SJSA1 (cell line): ENCODE measurements at places on chromosomes 4 and X. TPM values are rescaled to one million over a fixed set of nuclear protein-coding genes. Genes with fewer than 3 reads are reported as not detected.

HSD17B13 gene
- not detected in 2 replicates for total RNA-seq

HELT gene
- total RNA-seq, result not detected in 2 replicates

SLC34A2 gene
- not detected in 2 replicates for total RNA-seq

GPR82 gene
- not detected in 2 replicates for total RNA-seq

GPC3 gene
- total RNA-seq, result 3.8 and 5.7 TPM in 2 replicates

GPAT3 gene
- total RNA-seq, result 7.0 and 8.9 TPM in 2 replicates

RADX gene
- total RNA-seq, result 0.61 and 0.85 TPM in 2 replicates

DNA sequence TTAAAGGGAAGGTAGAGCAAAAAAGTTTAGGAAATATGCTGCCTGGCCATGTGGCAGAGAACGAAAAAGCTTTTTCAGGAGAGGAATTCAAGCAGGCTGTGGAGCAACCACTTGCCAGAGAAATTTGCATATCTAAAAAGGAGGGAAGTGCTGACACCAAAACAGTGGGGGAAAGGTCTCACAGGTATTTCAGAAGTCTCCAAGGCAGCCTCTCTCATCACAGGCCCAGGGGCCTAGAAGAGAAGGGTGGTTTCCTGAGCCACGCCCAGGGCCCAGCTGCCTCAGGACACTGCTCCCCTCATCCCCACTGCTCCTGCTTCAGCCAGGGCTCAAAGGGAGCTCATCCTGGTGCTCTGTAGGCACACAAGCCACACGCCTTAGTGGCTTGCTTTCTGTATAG, 29.9 kb upstream of the STS start:
- DNase-seq, result no peak
- no peaks in the 10 kb centered on the region for H3K27me3 ChIP-seq
- no peak overlapping the region for H3K27ac ChIP-seq
- no peaks in the 10 kb centered on the region for H3K36me3 ChIP-seq
- H3K4me1 ChIP-seq, result peaks cover 14% of the 10 kb centered on the region

DNA sequence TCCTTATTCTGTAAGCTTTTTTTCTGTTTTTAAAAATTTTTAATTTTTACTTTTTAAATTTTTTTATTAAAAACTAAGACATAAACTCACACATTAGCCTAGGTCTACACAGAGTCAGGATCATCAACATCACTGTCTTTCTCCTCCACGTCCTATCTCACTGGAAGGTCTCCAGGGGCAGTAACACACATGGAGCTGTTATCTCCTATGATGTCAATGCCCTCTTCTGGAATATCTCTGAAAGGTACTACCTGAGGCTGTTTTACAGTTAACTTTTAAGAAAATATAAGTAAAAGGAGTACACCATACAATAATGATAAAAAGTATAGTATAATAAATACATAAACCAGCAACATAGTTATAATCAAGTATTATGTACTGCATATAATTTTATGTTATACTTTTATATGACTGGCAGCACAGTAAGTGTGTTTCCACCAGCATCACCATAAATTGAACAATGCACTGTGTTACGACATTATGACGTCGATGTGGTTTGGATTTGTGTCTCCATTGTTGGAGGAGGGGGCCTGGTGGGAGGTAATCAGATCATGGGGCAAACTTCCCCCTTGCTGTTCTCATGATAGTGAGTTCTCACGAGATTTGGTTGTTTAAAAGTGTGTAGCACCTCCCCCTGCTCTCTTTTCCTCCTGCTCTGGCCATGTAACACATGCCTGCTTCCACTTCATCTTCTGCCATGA, 21.3 kb downstream of the IL15 start:
- H3K4me3 ChIP-seq, result no peak overlapping the region
- no peaks in the 10 kb centered on the region for H3K36me3 ChIP-seq
- H3K27ac ChIP-seq, result no peak overlapping the region
- H3K27me3 ChIP-seq, result no peaks in the 10 kb centered on the region
- no peak for DNase-seq
- peaks cover 30% of the 10 kb centered on the region for H3K4me1 ChIP-seq

DNA sequence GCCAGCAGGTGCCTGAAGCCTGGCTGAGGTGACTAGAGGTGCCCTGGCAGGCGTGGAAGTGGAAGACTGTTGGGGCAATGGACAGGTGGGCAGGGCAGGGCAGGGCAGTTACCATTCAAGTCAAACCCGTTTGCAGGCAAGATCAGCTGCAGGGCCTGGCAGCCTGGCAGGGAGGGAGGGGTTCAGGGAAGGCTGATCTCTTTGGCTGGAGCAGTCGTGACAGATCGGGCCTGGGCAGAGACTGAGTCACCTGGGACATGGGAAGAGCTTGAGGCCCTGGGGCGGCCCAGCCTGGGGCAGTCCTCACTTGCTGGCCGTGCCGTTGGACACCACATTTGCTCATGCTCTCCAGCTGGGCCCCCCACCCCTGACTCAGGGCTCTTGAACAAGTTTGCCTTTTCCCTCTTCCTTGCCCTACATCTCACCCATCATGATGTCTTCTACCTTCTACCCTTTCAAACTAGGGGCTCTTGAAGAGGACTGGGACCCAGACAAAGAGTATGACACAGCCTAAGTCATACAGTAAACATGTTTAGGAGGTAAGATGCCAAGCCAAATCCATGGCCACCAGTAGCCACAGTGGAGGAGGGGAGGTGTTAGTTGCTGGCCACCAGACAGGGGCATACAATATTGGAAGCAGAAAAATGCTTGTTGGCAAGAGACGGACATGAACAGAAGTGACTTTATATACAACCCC, 2.0 kb upstream of the ZNF185 start:
- no peak overlapping the region for H3K4me3 ChIP-seq
- no peaks in the 10 kb centered on the region for H3K36me3 ChIP-seq
- H3K4me1 ChIP-seq, result peaks cover 32% of the 10 kb centered on the region

GRCh38 chr4:152973629-152974467, 37.7 kb downstream of the FHDC1 start:
- no peaks in the 10 kb centered on the region for H3K27me3 ChIP-seq
- no peaks in the 10 kb centered on the region for H3K36me3 ChIP-seq
- peaks cover 41% of the 10 kb centered on the region for H3K4me1 ChIP-seq
- no peak overlapping the region for H3K4me3 ChIP-seq
- peak overlapping the region; percentile 50; the same call in 1 of the 2 replicates for H3K27ac ChIP-seq

DNA sequence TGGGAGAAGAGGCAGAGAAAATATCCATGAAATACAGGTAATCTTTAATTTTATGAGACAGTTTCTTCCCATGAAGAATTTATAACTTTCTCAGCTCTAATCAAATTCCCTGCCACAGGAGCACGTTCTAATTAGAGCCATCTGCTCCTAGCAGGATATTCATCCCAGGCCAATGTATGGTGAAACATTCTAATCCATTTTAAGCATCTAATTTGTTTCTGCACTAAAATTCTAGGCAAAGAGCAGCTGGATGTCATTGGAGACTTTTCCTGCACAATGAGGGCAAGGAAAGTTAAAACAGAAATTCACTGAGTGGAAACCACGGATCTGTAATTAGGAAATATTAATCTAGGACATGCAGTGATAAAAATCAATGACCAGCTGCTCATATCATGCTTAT, 107.7 kb upstream of the ZFP42 start:
- H3K27me3 ChIP-seq, result no peaks in the 10 kb centered on the region
- H3K4me1 ChIP-seq, result no peaks in the 10 kb centered on the region
- H3K4me3 ChIP-seq, result no peak overlapping the region

GRCh38 chr4:172842779-172843178, 325.8 kb upstream of the GALNT7 start:
- no peaks in the 10 kb centered on the region for H3K36me3 ChIP-seq
- no peak overlapping the region for H3K4me3 ChIP-seq
- no peaks in the 10 kb centered on the region for H3K4me1 ChIP-seq
- DNase-seq, result no peak
- H3K27me3 ChIP-seq, result 0 out of 2 replicates have a peak, but pooled peaks cover 3% of the 10 kb centered on the region
- no peak overlapping the region for H3K27ac ChIP-seq

DNA sequence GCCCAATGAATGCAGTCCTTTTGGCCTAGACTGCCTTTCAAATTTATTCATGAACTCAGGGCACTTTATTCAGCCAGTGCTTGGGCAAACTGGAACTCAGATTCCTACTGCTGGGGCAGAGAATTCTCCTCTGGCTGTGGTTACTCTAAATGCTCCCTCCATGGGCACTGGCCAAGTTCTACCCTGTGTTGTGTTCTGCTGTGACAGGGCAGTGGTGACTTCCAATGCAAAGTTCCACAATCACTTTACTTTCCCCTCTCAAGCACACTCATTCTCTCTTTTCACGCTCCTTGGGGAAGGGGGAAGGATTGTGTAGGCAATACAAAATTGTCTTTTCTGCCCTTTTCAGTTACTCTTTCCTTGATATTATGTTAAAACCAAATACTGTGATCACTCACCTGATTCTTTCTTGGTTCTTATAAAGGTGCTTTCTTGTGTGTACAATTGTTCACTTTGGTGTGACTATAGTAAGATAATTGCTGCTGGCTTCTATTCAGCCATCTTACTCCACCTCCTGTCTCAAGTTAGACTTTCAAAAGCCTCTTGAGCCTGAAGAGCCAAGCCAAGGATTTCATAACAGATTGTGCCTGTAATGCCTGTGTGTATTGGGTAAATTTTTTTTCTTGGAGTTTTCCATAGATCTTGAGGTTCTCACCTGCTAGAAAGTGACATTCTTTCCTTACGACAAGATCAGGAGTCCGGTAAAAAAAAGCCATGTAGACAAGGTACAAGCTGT, 1078.6 kb downstream of the FAM133A start:
- H3K4me3 ChIP-seq, result no peak overlapping the region
- DNase-seq, result no peak
- no peaks in the 10 kb centered on the region for H3K36me3 ChIP-seq
- no peaks in the 10 kb centered on the region for H3K4me1 ChIP-seq
- no peaks in the 10 kb centered on the region for H3K27me3 ChIP-seq

DNA sequence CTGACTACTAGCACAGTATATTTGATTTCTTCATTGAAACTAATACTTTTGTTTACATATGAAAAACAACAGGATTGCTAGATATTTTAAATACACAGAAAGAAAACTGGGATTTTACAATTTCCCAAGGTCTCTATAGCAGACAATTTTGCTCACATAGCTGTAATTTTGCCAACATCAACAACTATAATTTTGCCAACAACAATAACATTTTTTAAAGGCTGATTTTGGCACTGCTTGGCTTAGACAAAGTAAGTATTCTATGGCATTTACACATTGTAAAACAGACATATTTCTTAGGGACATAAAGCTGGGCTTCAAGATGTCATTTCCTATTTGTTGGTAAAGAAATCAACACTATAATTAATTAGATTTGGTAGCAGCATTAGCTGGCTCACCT, 922.1 kb downstream of the RAB28 start:
- H3K4me3 ChIP-seq, result no peak overlapping the region
- no peaks in the 10 kb centered on the region for H3K27me3 ChIP-seq
- H3K27ac ChIP-seq, result no peak overlapping the region
- no peaks in the 10 kb centered on the region for H3K4me1 ChIP-seq
- no peaks in the 10 kb centered on the region for H3K36me3 ChIP-seq

DNA sequence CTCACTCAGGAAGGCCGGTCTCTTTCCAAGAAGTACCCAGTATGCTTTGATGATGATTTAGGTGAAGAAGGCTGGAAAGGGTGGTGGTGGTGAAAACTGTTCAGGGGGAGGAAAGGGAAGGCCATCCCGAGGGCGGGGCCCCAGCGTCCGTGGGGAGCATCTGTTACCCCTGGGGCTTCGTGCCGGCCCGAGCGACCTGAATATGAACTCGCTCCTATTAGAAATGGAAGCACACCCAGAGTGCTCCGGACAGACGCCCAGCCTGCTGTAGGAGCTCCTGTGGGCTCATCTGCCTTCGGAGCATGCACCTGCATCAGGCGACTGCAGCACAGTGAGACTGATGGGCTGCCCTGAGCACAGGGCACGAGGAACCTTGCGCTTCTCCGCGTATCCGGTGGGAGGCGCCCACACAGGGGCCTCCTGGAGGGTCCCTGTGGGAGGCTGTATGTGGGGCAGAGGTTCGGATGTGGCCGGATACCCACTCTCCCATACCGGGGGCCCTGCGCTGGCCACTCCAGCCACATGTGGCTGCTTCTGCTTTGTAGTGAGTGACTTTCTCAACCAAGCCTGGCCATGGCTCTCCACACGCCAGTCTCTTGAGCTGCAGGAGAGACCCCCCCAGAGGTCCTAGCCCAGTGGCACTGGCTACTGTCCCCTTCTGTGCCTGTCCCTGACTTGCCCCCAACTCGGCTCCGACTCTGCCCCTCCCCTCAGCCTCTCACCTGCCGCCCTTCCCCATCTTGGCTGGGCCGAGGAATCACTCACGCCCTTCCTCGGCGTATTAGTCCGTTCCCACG, 36.7 kb downstream of the FGFRL1 start:
- no peaks in the 10 kb centered on the region for H3K36me3 ChIP-seq
- no peak for DNase-seq
- H3K27ac ChIP-seq, result no peak overlapping the region
- H3K27me3 ChIP-seq, result 0 out of 2 replicates have a peak, but pooled peaks cover 3% of the 10 kb centered on the region
- H3K4me1 ChIP-seq, result peaks cover 32% of the 10 kb centered on the region

DNA sequence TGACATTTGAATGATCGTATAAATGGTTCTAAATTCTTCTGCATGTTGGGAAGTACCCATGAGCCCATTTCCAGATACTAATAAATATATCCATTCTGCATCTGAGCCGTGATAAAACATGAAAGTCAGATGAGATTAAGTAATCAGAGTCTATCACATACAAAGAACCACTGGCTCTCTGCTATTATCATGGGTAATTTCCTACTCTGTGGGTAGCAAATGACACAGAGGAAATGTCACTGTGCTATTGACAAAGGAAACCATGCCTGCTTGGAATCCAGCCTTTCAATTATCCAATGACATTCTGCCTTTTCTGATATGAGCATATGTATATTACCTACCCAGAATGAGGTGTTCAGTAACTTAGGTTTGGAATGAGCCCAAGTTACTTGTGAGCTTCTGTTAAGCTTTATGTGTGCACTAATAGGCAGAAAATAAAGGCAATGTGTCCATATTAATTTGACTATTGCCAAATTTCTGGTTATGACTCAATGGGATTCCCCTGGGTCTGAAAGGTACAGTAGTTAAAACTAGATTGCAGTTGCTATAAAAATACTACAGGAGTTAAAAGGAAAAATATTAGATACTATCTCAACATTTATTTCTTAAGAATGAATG, 238.7 kb upstream of the KCNIP4 start:
- H3K36me3 ChIP-seq, result no peaks in the 10 kb centered on the region
- no peak overlapping the region for H3K4me3 ChIP-seq
- DNase-seq, result no peak
- peaks cover 5% of the 10 kb centered on the region for H3K4me1 ChIP-seq

- peaks cover 25% of the 10 kb centered on the region for H3K4me1 ChIP-seq
- H3K27ac ChIP-seq, result no peak overlapping the region
- no peaks in the 10 kb centered on the region for H3K27me3 ChIP-seq
- no peak for DNase-seq
- H3K36me3 ChIP-seq, result no peaks in the 10 kb centered on the region
Observed at GRCh38 chrX:116238093-116238492, 67.5 kb downstream of the AGTR2 start.

DNA sequence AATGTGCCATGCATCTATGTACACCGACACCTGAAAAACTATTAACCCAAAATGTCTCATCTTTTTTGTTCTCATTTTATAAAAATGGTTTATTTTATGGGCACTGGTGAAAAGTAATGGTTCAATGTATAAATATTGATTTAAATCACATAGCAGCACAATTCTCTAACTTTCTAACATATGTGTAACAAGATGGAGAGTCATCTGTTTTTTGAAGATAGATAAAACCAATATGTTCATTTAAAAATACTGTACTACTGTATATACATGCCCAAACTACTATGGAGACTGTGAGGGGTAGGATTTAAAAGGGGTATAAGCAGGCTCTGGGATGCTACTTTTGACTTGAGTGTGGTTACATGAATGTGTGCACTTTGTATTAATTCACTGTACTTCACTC, 67.6 kb downstream of the GLRA3 start:
- no peak overlapping the region for H3K27ac ChIP-seq

- H3K4me3 ChIP-seq, result no peak overlapping the region
- H3K36me3 ChIP-seq, result no peaks in the 10 kb centered on the region
- H3K4me1 ChIP-seq, result no peaks in the 10 kb centered on the region
- H3K27me3 ChIP-seq, result no peaks in the 10 kb centered on the region
- DNase-seq, result no peak
Observed at GRCh38 chrX:123172869-123173268, 11.2 kb upstream of the GRIA3 start.
